ENCODE measurements at places on chromosomes 12 and 14.

DNA sequence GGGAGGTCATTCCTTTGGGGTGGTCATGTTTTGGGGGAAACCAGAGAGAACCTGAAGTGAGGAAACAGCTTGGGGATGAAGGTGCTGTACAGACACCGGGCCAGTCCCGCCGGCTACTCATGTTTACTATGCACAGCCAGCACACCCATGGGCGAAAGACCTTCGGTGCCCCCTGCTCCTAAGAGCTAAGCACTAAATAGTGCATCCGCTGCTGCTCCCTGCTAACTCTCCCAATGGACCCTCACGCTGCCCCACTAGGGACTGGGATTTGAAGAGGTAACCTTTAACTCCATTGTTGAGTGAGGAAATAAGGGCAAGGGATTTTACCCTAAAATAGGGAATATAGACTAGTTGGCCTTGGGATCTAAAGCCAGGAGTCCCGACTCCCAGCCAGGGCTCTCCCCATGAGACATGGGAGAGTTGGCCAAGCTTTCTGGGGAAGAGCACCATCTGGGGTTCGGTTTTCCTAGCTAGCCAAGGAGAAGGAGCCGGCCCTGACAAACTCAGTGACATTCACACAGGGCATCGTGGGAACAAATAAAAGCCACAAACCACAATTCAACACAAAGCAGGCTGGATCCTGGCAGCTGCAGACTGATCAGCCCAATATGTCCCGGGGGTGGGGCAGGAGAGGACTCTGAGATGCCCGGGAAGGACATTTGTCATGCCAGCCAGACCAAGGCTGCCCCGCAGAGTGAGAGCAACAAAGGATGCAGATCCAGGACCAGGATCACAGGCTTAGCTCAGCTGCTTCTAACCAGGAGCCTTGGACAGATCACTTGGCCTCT lies 91.7 kb downstream of the SINHCAF start:
- DNase-seq = peak; percentile 43

- DNase-seq = no peak
Observed at GRCh38 chr12:58592475-58593207, 327.7 kb downstream of the LRIG3 start.

DNA sequence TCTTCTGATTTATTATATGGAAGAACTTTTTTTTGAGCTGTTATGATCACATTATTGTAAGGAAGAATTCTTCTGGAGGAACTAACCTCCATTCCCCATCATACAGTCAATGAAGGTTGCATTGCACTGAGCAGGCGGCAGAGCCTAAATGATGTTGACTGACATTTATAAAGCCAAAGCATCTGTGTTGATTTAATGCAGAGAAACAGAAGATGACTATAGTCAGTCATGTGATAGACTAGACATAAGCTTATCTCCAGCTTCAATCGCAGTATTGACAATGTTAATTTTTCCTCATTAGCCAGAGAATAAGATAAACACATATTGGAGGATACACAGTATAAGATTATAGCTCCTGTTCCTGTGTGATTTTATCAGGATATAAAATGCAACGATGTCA lies 82.0 kb downstream of the PRICKLE1 start:
- DNase-seq = no peak

DNA sequence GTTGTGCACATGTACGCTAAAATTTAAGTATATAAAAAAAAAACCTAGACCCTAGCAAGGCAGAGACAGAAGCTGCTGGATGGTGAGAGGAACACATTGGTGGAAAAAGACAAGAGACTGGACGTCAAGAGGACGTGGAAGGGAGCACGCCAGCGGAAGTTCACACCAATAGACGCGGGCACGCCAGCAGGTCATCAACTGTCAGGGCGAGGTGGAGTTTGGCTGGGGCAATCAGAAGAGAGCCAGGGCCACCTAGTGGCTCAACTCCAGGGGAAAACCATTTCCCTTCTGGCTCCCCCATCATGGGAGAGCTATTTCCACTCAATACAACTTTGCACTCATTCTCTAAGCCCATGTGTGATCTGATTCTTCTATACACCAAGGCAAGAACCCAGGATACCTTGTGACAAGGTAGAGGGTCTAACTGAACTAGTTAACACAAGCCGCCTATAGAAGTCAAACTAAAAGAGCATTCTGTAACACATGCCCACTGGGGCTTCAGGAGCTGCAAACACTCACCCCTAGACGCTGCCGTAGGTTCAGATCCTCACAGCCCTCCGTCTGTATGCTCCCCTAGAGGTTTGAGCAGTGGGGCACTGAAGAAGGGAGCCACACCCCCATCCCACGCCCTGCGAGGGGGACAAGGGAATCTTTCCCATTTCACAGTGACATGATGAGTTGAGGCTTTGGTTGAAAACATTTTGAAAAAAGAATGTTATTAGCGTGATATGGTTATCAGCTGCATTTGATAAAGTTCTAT lies 702.7 kb downstream of the TMTC2 start:
- DNase-seq = no peak

- peak; percentile 95 for DNase-seq
Observed at GRCh38 chr14:23567186-23568020, at the start of gene AP1G2. Gene AP1G2 (minus strand): TSS chr14:23567791. CDS start chr14:23567314, 477 bp downstream.

GRCh38 chr12:124754949-124755800 lies 108.5 kb downstream of the SCARB1 start:
- DNase-seq = no peak

DNA sequence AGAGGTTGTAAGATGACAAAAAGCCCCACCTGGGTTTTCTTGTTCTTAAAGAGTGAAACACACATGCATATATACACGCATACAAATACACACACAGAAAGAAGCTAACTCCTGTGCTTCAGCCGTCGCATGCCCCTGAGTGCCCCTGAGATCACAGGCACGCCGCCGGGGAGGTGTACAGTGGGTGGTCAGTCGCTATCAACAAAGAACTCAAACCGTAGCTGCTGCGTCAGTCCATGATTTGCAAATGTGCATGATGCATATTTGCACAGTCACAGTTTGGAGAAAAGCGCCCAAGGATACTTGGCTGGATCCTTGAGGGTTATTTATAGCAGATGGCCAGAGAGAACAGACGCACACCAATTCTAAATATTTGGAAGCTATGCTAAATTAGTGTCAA lies 206.9 kb downstream of the TMEM132D start:
- no peak for DNase-seq

- DNase-seq = no peak
Observed at GRCh38 chr12:66302827-66303169, 505 bp downstream of the HELB start.

- DNase-seq = no peak
Observed at GRCh38 chr14:63245893-63246292, 41.6 kb downstream of the RHOJ start.

DNA sequence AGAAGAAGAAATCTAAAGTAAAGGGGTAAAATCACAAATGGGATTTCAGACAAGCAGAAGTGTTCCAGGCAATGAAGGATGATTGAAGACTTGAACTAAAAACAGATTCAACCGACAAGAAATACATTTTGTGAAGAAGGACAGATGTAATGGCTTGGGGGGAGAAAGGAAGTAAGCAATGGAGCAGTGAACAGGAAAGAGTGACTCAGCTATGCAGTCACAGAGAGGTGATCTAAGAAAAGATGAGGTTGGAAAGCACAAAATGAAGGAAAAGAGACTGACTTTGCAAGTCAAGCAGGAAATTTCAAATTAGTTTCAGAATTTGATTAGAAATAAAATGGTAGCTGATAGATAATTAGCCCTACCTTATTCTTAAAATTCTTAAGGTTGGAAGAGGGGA lies 66.5 kb downstream of the PUS7L start:
- no peak for DNase-seq

DNA sequence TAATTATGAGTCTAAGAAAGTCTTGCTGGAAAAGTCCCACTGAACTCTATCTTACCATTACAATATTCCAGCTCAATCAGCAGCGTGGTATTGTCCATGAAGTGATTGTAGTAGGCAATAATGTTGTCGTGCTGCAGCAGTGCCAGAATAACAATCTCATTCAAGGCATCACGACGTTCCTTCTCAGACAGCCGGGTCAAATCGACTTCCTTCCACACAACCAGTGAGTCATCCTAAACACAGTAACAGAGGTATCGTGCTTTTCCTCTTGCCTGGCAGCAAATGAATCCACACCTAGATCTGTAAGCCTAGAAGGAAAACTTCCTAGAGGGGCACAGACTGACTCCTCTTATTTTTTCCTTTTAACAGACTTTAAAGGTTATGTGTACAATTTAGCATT lies 2.9 kb downstream of the NEK9 start:
- no peak for DNase-seq

DNA sequence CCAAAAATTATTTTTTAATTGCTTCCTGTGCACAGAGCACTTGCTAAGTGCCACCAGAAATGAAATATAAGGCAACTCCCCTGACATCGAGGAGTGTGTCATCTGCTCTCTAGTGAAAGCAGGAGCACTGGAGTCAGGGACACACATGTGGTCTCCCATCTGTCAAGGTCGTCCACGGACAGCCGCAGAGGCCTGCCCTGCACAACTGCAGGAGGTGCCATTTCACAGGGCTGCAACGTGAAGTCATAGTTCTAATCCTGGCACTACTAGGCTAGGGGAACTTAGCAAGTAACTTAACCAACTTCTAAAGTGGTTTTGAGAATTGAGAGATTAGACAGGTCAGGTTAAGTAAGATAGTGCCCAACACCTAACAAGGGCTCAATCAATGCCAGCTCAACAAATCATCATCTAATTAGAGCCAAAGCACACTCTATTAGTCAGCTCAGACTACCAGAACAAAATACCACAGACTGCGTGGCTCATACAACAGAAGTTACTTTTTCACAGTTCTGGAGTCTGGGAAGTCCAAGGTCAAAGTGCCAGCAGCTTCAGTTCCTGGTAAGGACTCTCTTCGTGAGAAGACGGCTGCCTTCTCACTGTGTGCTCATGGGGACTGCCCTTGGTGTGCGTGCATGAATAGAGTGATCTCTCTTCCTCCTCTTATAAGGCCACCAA lies 30.7 kb downstream of the FOXN3 start:
- no peak for DNase-seq

GRCh38 chr12:30661210-30661609 lies 34.5 kb downstream of the IPO8 start:
- DNase-seq = no peak

DNA sequence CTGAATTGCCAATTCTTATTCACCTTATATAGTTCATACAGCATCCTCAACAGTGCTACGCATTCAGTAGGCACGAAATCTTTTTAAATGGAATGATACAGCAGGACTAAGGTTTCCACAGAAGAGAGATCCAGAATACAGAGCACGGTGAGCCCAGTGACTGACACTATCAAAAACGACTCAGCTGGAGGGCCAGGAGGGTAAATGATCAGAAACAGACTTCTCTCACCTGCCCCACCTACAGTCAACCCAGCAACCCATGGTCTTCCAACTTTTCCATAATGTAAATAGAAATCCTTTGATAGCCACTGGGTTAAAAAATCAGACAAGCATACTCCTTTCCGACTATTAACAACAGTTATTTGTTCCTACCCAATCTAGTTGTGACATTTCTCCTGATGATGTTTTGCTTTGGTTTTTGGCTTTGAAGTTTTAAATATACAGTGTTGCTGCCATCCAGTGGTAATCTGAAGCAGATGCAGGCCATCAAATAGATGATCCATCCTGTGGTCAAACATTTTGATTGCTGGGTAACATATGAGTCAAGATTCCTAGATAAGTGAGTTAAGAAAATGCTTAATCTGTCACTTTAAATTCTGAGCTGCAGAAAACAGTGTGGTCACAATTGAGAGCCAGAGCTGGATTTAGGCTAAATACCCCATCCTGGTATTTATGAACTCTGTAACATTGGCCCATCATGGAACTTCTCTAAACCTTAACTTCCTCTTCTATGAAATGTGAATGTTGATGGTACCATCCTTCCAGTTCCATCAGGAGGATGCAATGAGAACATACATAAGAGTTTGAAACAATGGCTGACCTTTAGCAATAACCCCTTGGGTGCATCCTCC lies 42.0 kb downstream of the GPHB5 start:
- DNase-seq = no peak

GRCh38 chr12:124487066-124487833 lies 80.2 kb downstream of the NCOR2 start:
- DNase-seq = no peak

DNA sequence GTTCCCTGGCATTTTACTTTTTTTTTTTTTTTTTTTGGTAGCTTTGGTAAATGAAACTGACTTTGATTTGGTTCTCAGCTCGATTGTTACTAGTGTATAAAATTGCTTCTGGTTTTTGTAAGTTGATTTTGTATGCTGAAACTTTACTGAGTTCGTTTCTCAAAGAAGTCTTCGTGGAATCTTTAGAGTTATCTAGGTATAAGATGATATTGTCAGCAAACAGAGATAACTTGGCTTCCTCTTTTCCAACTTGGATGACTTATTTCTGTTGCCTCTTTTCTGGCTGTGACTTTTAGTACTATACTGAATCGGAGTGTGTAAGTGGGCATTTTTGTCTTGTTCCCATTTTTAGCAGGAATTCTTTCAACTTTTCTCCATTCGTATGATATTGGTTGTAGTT lies 28.1 kb downstream of the USP15 start:
- no peak for DNase-seq

DNA sequence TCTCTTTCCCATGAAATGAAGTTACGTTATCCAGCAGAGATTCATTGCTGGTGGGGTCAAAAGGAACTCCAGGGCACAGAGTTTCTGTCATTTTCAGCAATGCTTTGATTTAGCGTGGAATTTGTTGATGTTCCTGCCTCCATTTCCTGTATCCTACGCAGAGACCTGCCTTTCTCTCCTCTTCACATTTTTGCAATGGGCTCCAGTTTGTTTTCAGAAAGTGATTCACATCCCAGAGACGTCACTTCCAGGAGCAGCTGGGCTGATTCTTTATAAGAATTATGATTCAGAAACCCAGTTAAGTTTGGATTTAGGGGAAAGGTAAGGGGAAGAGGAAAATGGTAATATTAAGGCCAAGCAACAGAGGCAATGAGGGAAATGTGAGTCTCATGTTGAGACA lies 11.6 kb downstream of the RNASE10 start:
- no peak for DNase-seq

- no peak for DNase-seq
Observed at GRCh38 chr12:47734725-47735480, 9.6 kb upstream of the ENDOU start.

DNA sequence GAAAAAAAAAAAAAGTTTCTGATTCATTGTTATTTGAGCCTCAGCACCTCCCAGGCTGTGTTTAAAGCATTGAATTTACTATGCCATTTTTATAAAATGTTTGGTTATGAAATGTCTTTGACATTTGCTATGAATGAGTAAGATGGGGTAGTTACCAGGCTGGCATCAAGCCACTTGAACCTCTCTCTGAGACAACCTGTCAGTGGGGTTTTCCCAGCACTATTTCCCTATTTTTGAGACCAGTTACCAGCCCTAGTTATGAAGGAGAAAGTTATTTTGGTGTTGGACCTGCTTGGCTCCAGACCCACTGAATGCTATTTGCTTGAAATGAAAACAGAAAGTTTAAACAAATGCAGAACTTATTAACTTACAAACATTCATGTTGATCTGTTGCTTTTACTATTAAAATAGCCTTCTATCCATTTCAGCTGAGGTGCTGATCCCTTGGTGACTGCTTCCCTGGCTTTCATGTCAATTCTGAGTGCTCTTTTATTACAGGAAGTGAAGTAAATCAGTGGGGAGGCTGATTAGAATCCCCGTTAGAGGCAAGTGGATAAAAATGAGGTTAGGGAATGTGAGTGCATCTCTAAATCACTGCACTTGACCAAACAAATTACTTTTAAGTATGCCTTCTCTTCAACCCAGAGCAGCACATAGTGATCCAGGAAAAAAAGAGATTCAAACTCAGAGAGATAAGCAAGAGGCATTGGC lies 37.8 kb downstream of the LLPH start:
- no peak for DNase-seq

All from activated CD8-positive, alpha-beta memory T cell treated with anti-CD3 and anti-CD28 coated beads for 24 hours (primary cell).